ENCODE measurements at places on chromosomes 4 and X.

DNA sequence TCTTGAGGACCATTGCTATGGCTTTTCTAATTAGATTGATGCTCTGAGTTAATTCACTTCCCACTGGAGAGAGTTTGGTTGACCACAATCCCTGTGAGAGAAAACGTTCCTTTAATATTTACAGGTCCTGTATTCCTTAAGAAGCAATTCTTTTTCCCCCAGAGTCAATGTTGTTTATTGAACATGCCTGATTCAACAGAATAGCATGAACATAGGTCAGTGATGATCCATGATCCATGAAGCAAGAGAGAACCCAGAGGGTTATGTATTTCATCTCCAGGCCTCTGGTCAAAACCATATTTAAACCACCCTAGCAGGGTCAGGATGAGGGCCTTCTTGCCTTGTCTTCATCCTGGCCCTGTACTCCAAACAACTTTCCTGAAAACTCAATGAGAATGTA lies 39.4 kb upstream of the EFHC2 start:
- no peak for DNase-seq

GRCh38 chr4:15149839-15150592 lies 147.7 kb downstream of the CPEB2 start:
- DNase-seq: peak; percentile 94

DNA sequence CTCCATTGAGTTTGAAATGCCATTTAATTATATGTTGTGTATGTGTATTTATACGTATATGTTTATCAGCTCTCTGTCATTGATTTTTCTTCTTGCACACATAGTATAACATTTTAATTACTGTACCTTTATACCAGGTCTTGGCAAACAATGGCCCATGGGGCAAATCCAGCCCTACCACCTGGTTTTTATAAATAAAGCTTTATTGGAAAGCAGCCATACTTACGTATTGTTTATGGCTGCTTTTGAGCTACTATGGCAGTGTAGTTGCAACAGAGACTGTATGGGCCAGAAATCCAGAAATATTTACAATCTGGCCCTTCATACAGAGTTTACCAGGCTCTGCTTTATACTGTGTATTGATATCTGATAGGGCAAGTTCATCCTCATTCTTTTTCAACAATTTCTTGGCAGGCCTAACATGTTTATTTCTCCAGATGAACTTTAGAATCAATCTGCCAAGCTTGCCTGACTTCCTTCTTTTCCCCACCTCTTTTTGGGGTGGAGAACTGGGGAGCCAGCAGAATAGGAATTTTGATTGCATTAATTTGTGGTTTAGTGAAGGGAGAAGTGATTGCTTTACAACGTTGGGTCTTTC lies 15.8 kb downstream of the DCUN1D4 start:
- DNase-seq: no peak

- no peak for DNase-seq
Observed at GRCh38 chr4:183321516-183321915, 710 bp downstream of the CLDN24 start.

DNA sequence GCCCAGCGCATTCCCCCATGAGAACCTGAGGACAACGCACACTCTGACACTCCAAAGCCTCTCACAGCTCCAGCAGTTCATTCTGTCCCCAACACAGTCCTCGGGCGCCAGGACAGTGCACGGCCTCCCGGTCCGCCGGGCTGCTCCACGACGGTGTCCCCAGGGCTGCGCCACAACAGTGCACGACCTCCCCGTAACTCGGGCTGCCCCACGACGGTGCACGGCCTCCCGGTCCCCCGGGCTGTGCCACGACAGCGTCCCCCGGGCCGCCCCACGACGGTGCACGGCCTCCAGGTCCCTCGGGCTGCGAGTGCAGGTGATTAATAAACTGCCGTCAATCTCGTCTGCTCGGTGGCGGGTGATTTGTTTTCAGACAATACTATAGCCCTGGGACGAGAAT lies 585.1 kb upstream of the FRG1 start:
- no peak for DNase-seq

DNA sequence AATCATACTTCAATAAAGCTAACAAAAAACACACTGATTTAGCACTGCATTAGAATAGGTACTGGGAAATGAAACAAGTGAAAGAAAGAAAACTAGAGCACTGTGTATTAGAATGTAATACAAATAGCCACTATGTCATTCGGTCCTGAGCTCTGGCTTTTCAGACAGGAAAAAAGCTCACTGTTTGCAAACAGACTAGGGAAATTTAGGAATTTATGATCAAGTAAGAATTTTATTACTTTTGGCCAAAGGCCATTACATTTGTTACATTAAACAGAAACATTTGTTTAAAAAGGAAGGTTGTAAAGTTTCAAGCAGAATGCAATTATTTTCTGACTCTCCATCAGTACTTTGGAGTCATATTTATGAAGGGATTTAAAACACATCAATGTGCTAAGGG lies 68.7 kb downstream of the KLHL8 start:
- no peak for DNase-seq

GRCh38 chr4:8725071-8725841 lies 132.7 kb downstream of the CPZ start:
- DNase-seq: peak; percentile 71

DNA sequence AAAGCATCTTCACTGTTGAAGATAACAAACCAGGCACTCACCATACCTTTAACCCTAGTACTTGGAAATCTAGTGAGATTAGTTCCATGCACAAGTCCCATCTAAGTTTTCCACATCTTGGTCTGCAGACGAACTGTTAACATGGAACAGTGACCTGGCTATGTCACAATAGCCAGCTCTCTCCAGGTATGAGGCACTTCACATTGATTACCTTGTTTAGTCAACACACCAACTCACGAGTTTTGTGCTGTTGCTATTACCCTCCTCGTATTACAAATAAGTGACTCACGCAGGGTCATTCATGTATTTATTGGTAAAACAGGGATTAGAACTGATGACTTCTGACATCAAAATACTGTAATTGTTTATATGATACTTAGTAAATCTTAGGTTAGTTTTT lies 36.4 kb upstream of the FRAS1 start:
- no peak for DNase-seq
